ENCODE measurements at places on chromosomes 2 and 18.

DNA sequence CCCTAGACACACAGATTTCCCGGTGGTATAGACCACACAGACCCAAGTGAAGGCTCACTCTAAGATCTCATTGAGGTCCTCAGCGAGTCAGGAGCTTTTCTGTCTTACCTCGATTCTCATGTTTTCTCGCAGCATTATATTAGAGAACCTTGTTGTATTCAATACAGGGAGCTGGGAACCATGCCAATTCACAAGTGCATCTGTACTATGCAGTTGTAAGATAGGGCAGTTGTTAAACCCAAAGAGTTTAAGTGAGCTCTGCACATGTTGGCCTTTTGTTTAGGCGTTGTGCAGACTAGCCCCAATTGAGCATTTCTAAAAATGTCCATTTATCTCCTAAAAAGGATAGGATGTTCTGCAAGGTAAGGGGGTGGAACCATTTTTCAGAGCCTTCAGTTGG is 59.6 kb downstream of the FEZ2 start:
- no peak for DNase-seq

DNA sequence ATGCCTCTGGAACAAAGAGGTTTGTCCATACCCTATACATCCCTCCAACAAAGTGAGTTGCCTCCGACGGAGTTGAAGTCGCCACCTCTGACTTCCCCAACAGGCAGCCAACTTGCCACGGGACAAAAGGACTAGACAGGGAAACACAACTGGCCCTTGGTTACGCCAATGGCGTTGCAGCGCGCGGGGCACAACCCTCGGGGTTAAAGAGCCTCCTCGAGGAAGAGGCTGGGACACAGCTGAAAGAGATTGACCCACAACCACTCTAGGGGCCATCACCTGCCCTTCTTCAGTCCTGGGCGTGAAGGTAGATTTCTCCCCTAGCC is 545 bp downstream of the GTF3C2 start:
- DNase-seq, result no peak

- DNase-seq, result peak; percentile 74
Measured at GRCh38 chr2:118309946-118310680, 221.8 kb downstream of the INSIG2 start.

DNA sequence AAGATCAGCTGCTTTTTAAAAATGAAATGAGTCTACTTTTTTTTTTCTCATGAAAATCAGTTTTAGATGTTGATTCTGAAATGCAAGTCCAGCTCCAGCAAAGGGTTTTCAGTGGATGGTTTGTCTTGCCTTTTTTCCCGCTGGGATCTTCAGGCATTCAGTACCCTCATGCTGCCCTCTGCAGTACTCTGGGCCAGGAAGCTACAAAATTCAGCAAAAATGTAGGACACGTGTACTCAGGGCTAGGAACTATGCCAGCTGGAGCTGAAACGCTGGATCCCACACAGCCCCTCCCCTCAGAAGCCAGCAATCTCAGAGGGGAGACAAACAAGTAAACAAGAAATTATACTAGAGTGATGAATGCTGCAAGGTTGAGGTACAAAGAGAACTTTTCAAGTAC is 97.3 kb downstream of the MMADHC start:
- DNase-seq, result no peak

DNA sequence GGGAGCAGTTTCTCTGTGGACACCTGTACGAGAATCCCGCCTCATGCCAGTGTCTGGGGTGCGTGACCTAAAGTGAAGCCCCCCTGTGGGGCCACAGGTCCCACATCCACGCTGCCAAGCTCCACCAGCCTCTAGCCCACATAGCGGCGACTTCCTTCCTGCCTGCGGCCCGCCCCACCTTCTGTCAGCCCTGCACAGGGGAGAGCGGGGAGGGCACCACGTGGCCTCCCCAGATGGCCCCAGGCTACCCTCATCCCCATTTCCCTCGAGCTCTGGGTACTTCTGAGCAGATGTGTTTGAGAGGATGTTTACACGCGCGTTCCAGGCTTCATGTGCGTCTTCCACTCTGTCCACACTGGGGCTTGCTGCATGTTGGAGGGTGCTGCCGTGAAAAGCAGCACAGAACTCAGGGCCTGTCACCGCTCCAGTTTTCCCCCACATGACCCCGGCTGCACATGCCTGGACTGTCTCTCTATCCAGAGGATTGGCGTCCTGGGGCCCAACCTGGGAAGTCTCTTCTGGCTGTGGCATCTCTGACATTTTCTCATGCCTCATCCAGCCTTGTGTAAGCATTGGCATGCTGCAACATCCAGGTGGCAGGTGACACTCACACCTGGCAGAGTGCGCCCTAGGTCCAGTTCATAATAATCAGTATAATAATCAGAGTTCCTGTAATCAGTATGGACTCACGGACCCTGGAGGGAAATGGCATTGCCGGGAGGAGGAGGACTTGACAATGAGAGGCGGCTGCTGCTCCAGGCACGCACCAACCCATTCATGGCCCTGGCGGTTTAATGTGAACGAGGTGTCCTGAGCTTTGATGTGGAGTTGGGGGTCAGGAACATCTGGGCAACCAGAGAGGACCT is 146.3 kb upstream of the TWIST2 start:
- no peak for DNase-seq

DNA sequence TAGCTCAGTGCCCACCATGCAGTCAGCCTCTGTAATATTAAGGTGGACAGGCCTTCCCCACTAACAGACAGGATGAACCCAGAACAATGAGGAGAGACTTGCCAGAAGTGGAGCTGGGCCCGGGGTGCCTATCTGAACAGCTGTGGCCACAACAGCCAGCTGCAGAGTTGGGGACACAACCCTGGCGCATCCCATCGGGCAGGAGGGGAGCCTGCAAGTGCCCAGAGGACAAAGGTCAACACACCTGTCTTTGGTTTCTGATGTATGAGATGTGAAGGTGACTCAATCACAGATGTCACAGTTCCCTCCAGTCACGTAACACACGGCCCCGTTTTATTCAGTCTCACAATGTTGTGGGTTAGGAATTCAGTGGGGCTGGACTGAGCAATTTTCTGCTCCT is 48.2 kb upstream of the TAF1B start:
- no peak for DNase-seq

DNA sequence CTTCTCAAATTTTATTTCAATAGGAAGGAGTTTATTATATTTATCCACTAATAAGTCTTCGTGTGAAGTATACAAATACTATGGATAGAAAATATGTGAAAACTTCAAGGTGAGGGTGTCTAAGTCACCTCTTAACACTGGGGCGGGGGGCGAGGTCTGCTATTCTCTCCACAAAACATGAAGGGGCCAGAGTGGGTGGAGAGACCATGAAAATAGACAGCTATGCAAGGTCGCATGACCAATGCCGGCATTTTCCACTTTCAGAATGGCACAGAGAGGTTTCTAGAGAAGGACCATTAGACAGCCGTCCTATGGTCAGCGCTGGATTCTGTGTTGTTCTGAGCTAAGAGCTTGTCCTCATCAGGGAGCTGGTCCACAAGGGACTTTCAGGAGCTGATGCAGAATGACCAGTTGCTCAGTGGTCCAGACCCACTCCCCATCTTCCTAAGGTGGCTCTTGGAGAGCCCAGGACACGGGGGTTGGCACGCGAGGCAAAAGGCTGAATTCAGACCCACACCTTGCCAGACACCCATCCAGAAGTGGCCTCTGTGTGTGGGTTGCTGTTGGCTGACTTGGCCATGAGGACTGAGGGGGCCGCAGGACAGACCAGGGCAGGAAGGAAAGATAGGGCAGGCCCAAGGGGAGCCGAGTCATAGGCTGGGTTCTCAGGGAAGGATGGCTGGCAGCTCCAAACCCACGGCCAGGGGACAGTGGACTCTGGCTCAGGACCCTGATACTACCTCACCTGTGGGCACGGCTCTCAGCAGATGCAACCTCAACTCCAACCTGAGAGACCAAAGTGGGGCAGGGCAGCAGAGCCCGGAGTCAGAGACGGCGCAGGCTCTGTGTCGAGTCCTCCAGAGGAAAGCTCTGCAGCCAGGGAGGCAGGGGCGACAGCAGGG is 69.8 kb downstream of the NDUFA10 start:
- no peak for DNase-seq

DNA sequence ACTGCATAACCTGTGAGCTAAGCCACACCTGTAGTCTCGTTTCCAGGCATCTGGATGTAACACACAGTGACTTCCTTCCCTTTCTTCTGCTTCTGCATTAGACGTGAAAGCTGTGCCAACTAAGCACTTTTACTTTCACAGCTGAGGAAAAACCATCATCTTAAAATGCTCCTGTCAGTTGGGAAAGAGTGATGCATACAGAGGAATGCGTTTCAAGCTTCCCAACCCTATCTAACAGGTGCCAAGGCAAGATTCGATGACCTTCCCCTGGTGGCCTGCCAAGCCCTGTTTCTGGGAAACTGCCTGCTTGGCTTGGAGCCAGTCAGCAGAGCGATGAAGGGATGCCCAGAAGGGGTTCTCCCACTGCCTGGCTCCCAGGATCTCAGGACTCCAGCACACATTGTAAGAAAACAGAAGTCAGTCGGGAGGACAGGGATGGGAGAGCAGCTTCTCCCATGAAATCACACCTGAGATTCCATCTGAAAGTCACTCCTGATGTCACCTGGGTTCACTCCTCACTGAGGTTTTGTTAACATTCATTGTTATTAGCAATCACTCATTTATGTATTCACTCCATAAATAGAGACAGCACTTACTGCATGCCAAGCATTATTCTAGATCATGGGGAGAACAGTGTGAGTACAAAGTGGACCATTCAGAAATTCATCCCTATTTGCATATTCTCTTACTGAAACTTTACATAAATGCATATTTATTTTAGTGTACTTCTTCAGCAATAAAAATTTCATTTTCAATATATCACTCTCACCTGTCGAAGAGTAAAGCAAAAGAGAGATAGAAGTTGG is 64.1 kb downstream of the DTNA start:
- DNase-seq, result no peak

- DNase-seq, result peak; percentile 11
Measured at GRCh38 chr2:3661149-3661660, 3.2 kb downstream of the ALLC start.

GRCh38 chr18:23539911-23540525 is 36.7 kb downstream of the RMC1 start:
- DNase-seq, result no peak

DNA sequence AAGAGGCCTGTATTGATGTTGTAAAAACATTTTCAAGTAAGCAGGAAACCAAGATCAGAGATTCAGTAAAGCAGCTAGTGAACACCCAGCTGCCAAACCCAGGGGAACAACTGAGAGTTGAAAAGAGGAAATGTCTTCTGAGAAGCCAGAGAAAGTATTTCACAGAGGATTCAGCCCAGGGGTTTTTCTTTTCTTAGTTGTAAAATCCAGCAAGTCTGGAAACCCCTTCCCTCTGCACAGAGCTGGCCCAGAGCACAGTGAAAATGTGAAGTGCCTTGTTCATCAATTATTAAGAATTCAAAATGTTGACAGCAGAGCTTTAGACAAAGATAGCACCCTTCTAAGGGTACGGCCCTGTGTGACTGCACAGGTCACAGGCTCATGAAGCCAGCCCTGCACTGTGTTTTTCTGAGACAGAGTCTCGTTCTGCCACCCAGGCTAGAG is 28.4 kb downstream of the AFF3 start:
- DNase-seq, result peak; percentile 38

DNA sequence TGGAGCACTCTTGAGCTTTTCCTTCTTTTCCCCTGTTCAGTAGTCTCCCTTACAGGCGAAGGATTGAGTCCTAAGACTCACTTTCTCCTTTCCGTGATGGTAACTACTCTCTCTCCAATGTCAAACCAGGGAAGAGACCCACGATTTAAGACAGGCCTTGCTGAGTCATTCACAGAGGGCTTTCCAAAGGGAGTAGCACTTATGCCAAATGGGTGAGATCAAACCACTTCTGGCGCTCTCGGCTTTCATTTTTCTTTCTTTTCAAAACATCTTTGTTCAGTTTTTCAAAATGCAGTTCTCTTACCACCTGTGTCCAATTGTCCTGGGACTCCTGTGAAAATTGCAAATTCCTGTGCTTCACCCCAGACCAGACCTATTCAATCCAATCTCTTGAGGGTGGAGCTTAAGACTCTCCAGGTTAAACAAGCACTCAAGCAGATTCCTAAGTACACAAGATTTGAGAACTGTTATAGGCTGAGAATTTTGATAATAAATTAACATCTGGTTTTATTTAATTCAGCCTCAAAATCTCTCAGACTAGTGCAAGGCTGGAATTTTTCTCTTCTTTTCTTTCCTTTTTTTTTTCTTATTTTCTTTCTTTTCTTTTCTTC is 14.4 kb upstream of the MRPL19 start:
- no peak for DNase-seq

DNA sequence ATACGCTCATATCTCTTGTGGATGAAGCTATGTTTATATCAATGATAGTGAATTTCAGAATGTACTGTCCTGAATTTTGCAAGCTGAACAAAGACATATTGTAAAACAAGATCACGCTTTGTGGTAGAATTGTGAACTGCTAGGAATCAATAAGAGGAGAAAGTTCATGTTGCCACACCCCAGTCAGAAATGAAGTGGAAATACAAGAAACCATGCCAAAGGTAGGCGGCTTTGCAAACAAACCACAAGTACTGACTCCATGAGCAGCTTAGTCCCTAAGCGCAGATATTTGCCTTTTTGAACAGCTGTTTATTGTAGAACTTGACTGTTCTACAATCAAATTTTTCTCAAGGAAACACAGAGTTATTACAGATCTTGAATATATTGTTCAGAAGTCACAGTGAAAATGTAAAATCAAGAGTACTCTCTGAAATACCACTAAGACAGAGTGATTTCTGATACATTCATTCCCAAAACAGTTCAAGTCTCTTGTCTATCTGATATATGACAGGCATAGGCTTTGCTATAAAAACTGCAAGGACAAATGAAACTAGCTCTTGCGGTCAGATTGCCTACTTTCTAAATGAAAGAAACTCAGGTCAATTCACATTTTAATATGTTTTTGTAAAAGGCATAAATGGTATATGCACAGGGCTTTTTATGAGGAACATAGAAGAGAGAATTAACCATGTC is 120.9 kb upstream of the CDH19 start:
- no peak for DNase-seq

DNA sequence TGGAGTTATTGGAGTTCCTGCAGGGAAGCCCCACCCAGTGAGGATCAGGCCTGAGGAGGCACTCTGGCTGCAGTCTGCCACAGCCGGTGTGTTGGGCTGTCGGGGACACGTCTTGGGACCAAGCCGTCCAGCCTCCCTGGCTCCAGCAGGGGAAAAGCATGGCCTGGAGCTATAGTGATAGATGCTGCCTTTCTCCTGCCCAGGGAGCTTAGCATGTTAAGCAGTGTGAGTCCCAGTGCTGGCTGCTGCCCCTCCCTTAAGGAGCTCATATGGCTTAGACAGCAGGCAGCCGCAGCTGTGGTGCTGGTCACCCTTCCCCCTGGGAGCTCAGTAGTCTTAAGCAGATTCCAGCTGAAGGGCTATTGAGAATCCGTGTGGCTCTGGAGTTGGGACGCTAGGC is 78.9 kb downstream of the CERS6 start:
- DNase-seq, result no peak

DNA sequence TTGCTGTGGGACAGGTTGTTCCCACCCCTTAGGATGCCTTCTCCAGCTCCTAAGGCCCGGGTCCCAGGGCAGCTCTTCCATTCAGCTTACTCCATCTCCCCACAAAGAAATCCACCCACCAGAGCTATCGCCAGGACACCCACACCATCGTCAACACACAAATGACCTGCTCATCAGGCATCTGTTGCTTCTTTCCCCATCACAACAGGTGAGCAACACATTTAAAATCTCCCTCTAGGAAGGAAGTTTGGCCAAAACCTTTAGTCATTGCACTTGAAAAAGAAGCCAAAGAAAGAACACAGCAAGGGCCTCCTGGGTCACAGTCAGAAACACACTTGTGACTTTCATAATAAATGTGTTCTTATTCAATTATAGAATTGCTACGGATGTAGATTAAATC is 289.0 kb downstream of the PIEZO2 start:
- no peak for DNase-seq
